IPS DF 6.9 (cell line): ENCODE measurements at places on chromosomes 1 and 21.

DNA sequence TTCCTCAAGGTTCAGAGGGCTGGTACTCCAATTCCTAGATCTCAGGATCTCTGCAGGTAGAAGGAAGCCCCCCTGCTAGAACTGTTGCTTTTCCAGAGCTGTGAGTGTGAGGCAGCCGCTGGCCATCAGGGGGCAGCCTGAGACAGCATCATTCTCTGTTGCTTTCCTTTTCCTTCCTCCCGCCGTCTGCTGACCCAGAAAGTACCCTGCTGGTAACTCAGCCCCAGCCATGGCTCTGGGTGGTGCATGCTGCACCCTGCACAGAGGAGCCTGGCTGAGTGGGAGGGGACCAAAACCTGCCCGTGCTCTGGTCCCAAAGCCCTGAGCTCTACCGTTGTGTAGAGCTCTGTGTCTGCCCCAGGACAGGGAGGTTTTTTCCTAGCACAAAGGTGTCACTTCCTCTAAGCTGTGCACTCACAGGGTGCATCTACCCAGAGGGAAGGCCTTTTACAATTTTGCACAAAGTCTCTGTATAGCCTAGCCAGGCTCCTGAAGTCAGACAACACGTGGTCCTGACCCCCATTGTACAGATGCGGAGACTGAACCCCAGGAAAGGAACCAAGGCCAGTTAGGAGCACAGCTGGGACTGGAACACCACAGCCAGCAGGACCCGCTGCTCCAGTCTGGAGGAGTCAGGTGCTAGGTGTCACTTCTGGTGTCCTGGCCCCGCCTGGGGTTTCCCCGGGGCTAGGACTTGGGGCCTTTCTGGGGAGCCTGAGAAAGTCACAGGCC lies 5.6 kb upstream of the FAM131C start:
- no peaks in the 10 kb centered on the region for H3K36me3 ChIP-seq
- no peak overlapping the region for H3K27ac ChIP-seq
- DNase-seq, result peak; percentile 70
- no peak overlapping the region for H3K4me3 ChIP-seq
- H3K4me1 ChIP-seq, result peaks cover 2% of the 10 kb centered on the region; the same call in 1 of the 2 replicates

DNA sequence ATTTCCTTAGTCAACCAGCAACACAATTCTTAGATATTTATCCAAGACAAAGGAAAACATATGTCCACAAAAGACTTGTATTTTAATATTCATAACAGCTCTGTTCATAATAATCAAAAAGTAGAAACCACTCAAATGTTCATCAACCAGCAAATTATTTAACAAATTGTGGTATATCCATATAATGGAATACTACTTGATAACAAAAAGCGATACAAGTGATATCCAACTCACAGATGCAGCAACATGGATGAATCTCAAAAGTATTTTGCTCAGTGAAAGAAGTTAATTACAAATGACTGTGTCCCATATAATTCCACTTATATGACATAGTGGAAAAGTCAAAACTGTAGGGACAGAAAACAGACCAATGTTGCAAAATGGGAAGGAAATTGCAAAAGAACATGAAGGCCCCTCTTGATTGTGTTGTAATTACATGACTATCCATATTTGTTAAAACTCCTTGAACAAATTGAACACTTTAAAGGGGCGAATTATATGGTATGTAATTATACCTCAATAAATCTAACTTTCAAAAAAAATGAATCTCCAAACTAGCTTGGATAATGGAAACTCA lies 116.9 kb downstream of the EDEM3 start:
- no peak overlapping the region for H3K4me3 ChIP-seq
- no peak overlapping the region for H3K27ac ChIP-seq
- DNase-seq, result no peak
- no peaks in the 10 kb centered on the region for H3K27me3 ChIP-seq
- no peaks in the 10 kb centered on the region for H3K36me3 ChIP-seq

GRCh38 chr1:113391649-113392271 lies 1.4 kb downstream of the MAGI3 start:
- peaks cover 3% of the 10 kb centered on the region; the same call in 1 of the 2 replicates for H3K4me1 ChIP-seq
- DNase-seq, result no peak
- H3K36me3 ChIP-seq, result no peaks in the 10 kb centered on the region
- no peak overlapping the region for H3K27ac ChIP-seq
- peak overlapping the region; percentile 84; the same call in 1 of the 2 replicates for H3K4me3 ChIP-seq
- no peaks in the 10 kb centered on the region; the same call in 1 of the 2 replicates for H3K27me3 ChIP-seq

DNA sequence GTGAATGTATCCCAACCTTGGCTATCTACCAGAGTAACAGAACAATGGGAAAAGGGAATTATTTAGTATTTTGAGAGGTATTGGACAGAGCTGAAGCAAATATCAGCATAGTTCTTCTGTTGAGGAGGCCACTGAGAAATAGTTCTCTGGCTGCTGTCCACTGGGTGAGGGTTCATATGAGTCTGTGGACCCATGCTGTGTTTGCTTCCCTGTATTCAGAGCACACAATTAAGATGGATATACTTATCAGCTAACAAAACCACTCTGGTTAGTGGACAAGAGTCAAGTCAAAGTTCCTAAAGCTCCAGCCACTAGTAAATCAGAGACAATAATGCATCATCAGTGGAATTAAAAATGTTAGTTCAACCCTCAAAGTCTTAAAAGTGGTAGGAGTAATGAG lies 66.1 kb downstream of the RGS18 start:
- no peaks in the 10 kb centered on the region for H3K36me3 ChIP-seq
- no peaks in the 10 kb centered on the region for H3K4me1 ChIP-seq
- no peak for DNase-seq
- H3K27ac ChIP-seq, result no peak overlapping the region

- no peaks in the 10 kb centered on the region for H3K36me3 ChIP-seq
- no peak for DNase-seq
- no peak overlapping the region for H3K4me3 ChIP-seq
- H3K4me1 ChIP-seq, result peaks cover 2% of the 10 kb centered on the region; the same call in 1 of the 2 replicates
- H3K27me3 ChIP-seq, result no peaks in the 10 kb centered on the region
- H3K27ac ChIP-seq, result no peak overlapping the region
These were observed 36.9 kb upstream of the PADI2 start for GRCh38 chr1:17156108-17156507.

DNA sequence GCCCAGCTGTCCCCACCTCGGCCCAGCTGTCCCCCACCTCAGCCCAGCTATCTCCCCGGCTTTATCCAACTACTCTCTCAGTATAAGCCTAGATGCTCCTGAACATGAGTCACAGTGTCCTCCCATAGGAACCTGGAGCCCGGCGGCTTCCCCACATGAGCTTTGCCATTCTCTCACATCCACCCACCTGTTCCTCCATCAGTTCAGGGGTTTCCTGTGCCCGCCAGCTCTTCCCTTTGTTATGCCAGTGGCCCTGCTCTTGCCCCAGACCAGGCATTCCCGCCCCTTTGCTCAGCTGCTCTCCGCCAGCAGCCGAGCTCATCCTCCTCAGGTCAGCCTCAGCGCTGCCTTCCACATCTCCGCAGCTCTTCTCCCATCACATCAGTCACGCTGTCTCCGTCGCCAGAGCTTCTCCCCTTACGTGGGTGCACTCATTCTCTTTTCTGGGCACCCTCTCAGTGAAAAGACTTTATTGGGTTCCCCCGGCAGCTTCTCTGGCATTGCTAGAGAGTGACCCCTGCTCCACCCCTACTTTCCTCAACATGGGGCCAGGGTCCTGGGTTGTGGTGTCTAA lies 89.5 kb upstream of the CSF3R start:
- H3K27me3 ChIP-seq, result no peaks in the 10 kb centered on the region
- H3K4me1 ChIP-seq, result peaks cover 9% of the 10 kb centered on the region; the same call in 1 of the 2 replicates
- no peak overlapping the region for H3K4me3 ChIP-seq
- H3K27ac ChIP-seq, result no peak overlapping the region
- DNase-seq, result no peak
